Cortex of kidney (tissue), 1 donor: ENCODE measurements at places on chromosomes 2 and 18.

GRCh38 chr18:31685097-31686082, 1.0 kb upstream of the B4GALT6 start:
- DNase-seq: no peak

GRCh38 chr2:108583903-108584520, 49.7 kb downstream of the LIMS1 start:
- DNase-seq: no peak

DNA sequence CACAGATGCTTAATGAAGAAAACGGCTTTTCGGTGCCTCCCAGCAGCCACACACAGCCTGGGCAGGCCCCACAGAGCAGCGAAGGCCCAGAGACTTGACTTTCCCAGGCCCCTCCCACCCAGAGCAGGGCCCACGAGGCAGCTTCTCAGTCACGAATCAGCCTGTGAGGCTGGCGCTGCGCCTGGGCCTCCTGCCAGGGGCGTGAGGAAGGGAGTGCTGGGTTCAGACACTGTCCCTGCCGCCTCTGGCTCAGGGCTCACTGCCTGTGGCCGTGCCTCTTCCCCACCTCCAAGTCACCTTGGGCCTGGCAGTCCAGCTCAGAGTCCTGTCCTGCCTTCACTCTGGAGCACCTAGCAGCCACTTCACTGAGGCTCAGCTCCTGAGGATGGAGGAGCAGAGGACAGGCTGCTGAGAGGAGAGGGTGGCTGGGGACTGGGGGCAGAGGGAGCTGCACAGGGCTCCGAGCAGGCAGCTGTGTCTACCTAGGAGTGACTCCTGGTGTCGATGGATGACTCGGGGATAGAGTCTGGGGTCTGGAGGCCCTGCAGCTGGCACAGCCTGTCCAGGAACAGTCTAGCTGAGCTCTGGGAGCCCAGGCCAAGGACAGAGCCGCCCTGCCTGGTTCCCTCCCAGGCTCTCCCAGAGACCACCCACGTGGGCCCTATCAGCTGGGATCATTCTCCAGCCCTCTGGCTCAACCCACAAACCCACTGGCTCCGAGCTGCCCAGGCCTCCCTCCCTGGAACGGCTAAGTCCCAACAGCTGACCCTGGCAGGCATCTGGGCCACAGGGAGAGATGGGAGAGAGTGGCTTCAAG, 36.4 kb upstream of the FOSL2 start:
- no peak for DNase-seq

- DNase-seq: no peak
Measured at GRCh38 chr2:74566754-74567085, 12.2 kb downstream of the DOK1 start.

DNA sequence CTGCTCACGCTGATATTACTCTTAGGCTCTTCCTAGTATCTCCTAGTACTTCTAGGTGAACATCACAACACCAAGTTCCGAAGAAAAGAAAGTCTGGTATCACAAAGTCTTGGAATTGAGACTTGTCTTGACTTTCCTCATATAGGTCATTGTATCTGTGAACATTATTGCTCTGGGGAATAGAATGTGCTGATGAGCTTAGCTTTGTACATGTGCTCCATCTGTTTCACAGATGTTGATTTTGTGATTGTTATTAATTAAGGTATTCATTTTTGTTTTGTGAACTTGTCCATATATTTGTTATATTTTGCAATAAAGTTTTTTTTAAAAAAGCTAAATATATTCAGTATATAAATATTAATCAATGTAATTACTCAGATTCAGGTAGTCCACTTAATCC, 111.7 kb downstream of the BABAM2 start:
- DNase-seq: no peak

GRCh38 chr2:15750433-15750814, 158.8 kb downstream of the DDX1 start:
- no peak for DNase-seq

- DNase-seq: no peak
Measured at GRCh38 chr18:3867864-3868311, 417.9 kb downstream of the TGIF1 start.

GRCh38 chr2:207505171-207505570, 24.6 kb upstream of the CREB1 start:
- DNase-seq: no peak

DNA sequence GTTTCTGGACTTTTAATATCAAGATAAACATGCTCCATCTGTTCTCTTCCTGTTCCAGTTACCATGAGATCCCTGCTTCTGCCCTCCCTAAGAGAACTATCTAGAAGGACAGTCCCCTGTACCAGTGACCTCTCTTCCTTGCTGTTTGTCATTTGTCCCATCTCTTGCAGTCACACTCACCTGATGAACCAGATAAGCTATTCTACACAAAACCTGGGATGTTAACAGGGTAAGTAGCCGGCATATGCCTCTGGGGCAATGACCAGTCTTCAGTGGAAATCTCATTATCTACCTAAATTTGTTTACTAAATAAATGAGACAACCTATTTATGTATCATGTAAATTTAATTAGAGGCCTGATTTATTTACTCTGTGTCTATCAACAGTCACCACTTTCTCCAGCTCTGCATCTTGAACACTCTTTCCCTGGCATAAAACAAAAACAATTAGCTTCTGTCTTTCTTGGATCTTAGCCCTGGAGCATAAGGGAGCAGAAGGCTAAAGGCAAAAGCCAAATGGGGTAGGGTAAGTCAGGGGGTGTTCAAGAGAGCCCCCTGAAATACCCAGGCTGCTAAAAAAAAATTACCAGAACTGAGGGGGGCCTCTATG, 337.7 kb downstream of the ALK start:
- DNase-seq: no peak

- DNase-seq: no peak
Measured at GRCh38 chr2:38527338-38528007, 75.3 kb downstream of the HNRNPLL start.

DNA sequence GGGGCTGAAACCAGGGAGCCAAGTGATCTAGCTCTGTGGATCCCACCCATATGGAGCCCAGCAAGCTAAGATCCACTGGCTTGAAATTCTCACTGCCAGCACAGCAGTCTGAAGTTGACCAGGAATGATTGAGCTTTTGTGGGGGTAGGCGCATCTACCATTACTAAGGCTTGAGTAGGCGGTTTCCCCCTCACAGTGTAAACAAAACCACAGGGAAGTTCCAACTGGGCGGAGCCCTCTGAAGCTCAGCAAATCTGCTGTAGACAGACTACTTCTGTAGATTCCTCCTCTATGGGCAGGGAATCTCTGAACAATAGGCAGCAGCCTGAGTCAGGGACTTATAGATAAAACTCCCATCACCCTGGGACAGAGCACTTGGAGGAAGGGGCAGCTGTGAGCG, 96.7 kb downstream of the CCDC148 start:
- DNase-seq: no peak

- no peak for DNase-seq
Measured at GRCh38 chr2:164023896-164024295, 288.1 kb upstream of the FIGN start.

DNA sequence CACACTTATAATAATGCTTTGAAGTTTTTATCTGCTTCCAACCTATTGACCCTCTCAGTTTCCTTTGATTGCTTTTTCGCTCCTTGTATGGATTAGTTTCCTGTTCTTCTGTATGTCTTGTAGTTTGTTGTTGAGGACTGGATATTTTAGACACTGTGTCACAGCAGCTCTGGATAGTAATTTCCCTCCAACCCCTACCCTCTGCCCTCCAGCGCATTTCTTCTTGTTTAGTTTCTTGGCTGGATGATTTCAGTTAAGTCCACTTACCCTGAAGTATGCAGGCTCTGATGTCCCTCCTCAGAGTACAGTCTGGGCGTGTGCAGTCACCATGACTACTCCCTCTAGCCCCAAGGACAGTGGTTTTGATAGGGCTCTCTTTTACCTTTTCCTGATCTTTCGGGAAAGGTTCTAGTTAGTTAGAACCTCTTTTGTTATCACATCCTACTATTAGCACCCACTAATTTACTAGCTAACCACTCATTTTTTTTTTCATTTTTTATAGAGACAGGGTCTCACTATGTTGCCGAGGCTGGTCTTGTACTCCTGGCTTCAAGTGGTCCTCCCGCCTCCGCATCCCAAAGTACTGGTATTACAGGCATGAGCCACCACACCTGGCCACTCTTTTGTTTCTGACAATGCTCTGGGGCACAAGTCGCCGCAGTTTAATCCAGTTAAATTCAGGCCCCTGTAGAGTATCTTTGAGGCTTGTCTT, 16.3 kb upstream of the LYG1 start:
- no peak for DNase-seq

GRCh38 chr2:110748489-110748867, 16.1 kb downstream of the ACOXL start:
- DNase-seq: no peak

DNA sequence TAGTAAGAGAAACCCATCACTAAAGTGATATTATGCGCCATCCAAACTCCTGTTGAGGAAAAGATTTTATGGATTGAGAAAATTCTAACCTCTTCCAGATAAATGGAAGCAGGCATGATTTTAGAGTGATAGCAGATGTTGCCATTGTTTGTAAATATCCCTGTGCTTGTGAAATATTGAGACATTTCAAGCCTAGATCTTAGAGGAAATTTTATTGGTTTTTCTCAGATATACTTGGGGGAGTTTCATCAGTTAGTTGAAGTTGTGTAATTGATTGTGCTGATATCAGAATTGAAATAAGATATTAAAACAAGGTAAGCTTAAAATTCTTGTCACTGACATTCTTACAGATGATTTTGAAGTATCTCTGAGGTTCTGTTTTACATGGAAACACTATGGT, 390.9 kb upstream of the FANCL start:
- no peak for DNase-seq

DNA sequence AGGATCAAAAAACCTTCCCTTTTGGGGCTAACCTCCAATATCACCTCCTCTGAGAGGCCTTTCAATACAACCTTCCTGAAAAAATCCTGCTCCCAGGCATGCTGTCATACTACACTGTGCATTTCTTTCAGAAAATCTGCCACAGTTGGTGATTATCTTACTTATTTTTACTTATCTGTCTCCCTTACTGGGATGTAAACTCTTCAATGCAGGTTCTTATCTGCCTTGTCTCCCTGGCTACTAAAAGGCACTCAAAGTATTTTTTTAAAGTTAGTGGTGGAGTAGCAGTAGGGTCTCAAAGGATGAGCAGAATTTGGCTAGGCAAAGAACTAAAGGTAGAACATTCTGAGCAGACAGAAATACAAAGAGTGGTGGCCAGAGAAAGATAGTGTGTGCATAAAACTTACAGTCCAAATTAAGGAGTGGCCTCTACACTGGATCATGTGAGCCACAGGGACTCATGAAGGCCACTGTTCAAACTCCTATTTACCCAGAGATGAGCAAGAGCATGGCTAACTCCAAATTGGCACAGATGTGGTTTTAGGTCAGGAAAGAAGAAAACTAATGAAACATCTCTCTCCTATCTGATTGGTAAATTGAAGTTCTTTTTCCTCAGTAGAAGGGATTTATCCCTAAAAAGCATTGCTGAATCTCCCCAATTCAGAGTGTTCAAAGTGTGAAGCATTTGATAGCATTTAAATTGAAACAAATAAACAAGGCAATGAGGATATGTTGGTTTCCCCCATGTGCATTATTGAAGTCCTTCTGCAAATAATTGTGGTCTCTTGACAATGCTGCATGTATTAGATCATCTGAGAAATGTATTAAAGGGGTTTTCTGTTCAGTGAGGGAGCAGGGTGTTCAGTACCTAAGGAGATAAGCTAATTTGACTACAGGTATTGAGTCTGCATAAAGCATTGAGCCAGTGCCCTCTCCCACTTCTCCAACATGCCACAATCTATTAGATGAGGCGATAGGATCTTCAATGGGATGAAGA, 285.5 kb downstream of the MREG start:
- no peak for DNase-seq

GRCh38 chr2:24658531-24659202, 134.5 kb downstream of the PTRHD1 start:
- DNase-seq: no peak

DNA sequence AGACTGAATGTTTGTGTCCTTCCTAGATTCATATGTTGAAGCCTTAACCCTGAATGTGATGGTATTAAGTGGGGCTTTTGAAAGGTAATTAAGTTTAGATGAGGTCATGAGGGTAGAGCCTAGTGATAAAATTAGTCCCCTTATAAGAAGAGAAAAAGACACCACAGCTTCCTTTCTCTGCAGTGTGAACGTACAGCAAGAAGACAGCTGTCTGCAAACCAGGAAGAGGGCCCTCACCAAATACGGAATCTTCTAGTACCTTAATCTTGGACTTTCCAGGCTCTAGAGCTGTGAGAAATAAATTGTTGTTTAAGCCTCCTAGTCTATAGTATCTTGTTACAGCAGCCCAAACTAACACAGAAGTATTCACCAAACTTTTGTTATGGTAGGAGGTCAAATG, 57.1 kb upstream of the CYTIP start:
- no peak for DNase-seq
